Endothelial cell of umbilical vein (primary cell): ENCODE measurements at places on chromosomes 7 and 10. TPM values are rescaled to one million over a fixed set of nuclear protein-coding genes. Genes with fewer than 3 reads are reported as not detected.

The PPP1R9A gene
- 3.0 and 3.2 TPM in 2 replicates for total RNA-seq

The CEP55 gene
- 58.9 and 63.0 TPM in 2 replicates for total RNA-seq

The SFTPD gene
- total RNA-seq = not detected in 2 replicates

The RBP3 gene
- not detected in 2 replicates for total RNA-seq

The SEMA3E gene
- not detected in 2 replicates for total RNA-seq

The AKR1E2 gene
- total RNA-seq = 5.8 and 8.2 TPM in 2 replicates

The GRB10 gene
- 240 and 243 TPM in 2 replicates for total RNA-seq

The ZNF282 gene
- total RNA-seq = 34.4 and 36.0 TPM in 2 replicates

The RARRES2 gene
- not detected in 2 replicates for total RNA-seq

The CYP2E1 gene
- not detected in 2 replicates for total RNA-seq

The AIMP2 gene
- total RNA-seq = 44.6 and 45.6 TPM in 2 replicates

The EBF3 gene
- total RNA-seq = 2.0 and 2.7 TPM in 2 replicates

The LFNG gene
- 12.6 and 15.1 TPM in 2 replicates for total RNA-seq

The KCNH2 gene
- total RNA-seq = 0.09 TPM in 1 of 2 replicates, not detected in the other

The IGFBP3 gene
- total RNA-seq = 8.1 and 10.1 TPM in 2 replicates

The HOXA6 gene
- 17.9 and 20.7 TPM in 2 replicates for total RNA-seq

The C10orf53 gene
- not detected in 2 replicates for total RNA-seq

The C10orf105 gene
- total RNA-seq = not detected in 2 replicates

The CLRN3 gene
- total RNA-seq = not detected in 2 replicates

The RASA4 gene
- 20.1 and 20.2 TPM in 2 replicates for total RNA-seq

The MMRN2 gene
- 169 TPM in 2 replicates for total RNA-seq

The FAM131B gene
- 1.4 and 1.6 TPM in 2 replicates for total RNA-seq

The PRPS1L1 gene
- not detected in 2 replicates for total RNA-seq

The MSMB gene
- total RNA-seq = not detected in 2 replicates

The CSGALNACT2 gene
- total RNA-seq = 17.7 and 19.9 TPM in 2 replicates

The TMEM176A gene
- not detected in 2 replicates for total RNA-seq

The PDCD11 gene
- total RNA-seq = 52.7 and 56.2 TPM in 2 replicates

The ANKRD61 gene
- total RNA-seq = 0.35 and 0.53 TPM in 2 replicates

The ST8SIA6 gene
- 0.35 and 0.51 TPM in 2 replicates for total RNA-seq

The GCK gene
- total RNA-seq = 0.32 and 0.51 TPM in 2 replicates

The ANXA8 gene
- not detected in 2 replicates for total RNA-seq

The CDNF gene
- 0.58 and 0.99 TPM in 2 replicates for total RNA-seq

The NPFFR1 gene
- not detected in 2 replicates for total RNA-seq

The MYH16 gene
- total RNA-seq = 0.09 and 0.11 TPM in 2 replicates

The SPDYE8 gene
- total RNA-seq = not detected in 2 replicates

The PNLIPRP2 gene
- not detected in 2 replicates for total RNA-seq

The ITPRID1 gene
- total RNA-seq = not detected in 2 replicates

The LRRD1 gene
- 0.46 TPM in 1 of 2 replicates, not detected in the other for total RNA-seq

The CYP17A1 gene
- total RNA-seq = not detected in 2 replicates

The GSTO2 gene
- 0.84 and 0.95 TPM in 2 replicates for total RNA-seq

The STAMBPL1 gene
- total RNA-seq = 1.0 and 1.8 TPM in 2 replicates

The TEX47 gene
- not detected in 2 replicates for total RNA-seq

The PDE6C gene
- not detected in 2 replicates for total RNA-seq

The COL28A1 gene
- not detected in 2 replicates for total RNA-seq
